Aorta (tissue), 5 donors: ENCODE measurements at places on chromosomes 7 and 10. TPM values are rescaled to one million over a fixed set of nuclear protein-coding genes. Genes with fewer than 3 reads are reported as not detected.

- no peak for DNase-seq
Observed at GRCh38 chr10:113161066-113161465, 211.0 kb downstream of the TCF7L2 start.

GRCh38 chr7:20783125-20783699, 3.5 kb downstream of the SP8 start:
- DNase-seq: no peak

- DNase-seq: peak; percentile 54
Observed at GRCh38 chr7:1110358-1110757, 22.4 kb downstream of the GPER1 start.

The ARHGAP22 gene
- 29.1 TPM for total RNA-seq

The CDNF gene
- total RNA-seq: 1.9 TPM

DNA sequence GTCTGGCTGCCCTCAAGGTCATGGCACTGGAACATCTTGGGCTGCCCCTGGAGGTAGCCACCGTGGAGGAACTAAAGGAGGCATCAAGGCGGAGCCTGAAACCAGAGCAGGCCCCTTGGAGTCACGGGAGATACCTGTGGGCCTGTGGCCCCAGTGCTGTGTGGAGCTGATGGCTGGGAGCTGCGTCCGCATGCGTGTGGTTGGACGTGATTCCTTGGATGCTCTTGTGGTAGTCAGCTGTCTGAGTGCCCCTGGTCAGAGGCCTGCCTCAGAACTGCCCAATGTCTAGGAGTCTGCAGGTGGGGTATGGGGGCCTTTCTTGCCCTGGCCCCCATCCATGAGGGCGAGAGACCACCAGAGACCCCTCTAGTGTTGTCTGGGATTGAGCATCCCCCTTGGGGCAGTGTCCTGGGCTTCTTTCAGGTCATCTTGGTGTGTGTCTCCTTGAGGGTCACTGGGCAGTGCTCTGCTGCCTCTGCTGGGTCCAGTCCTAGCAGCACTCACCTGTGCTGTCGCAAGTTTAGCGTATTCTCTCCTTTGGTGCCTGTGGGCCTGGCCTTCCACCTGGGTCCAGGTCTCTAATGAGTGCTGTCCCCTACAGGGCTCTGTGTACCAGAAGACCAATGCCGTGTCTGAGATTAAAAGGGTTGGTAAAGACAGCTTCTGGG, 8.1 kb downstream of the PGAM2 start:
- peak; percentile 49 for DNase-seq

The LLCFC1 gene
- total RNA-seq: not detected

GRCh38 chr10:23384364-23384763, 39.8 kb upstream of the C10orf67 start:
- DNase-seq: no peak

GRCh38 chr10:71790749-71791440, 17.6 kb upstream of the VSIR start:
- DNase-seq: peak; percentile 39

- DNase-seq: no peak
Observed at GRCh38 chr7:29538389-29538788, 25.2 kb upstream of the PRR15 start.

- no peak for DNase-seq
Observed at GRCh38 chr10:114990991-114991390, 53.0 kb downstream of the TRUB1 start.

DNA sequence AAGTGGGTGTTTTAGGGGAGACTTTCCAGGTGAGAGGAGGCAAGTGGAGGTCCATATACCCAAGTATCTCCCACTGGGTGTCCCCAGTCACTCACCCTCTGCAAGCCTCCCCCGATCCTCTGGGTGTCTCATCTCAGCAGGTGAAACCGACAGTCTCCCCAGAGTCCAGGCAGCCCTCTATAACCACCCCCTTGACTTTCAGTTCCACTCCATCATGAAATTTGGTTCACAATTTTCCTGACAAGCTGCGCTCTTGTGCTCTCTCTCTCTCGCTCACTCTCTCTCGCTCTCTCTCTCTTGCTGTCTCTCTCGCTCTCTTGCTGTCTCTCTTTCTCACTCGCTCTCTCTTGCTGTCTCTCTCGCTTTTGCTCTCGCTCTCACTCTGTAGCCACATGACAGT, 8.1 kb upstream of the RABGEF1 start:
- DNase-seq: no peak

The RAPGEF5 gene
- 68.1 TPM for total RNA-seq

DNA sequence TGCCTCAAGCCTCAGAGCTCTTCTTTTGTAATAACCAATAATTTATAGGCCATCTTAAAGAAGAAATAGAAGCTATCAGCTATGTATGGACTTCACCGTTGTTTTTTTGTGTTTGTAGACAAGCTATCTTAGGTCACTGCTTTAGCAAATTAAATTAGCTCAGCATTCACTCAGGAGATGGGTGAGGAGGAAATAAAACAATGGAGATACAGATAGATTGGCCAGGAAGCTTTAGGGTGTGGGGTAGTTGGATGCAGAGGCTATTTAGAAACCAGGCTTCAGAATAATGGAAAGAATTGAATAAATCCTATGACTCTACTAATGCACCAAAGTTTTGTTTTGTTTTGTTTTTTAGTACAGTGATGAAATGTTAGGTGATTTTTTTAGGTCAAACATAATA, 66.1 kb downstream of the MDFIC start:
- DNase-seq: no peak

- no peak for DNase-seq
Observed at GRCh38 chr7:121620953-121621606, 225.0 kb upstream of the FAM3C start.

GRCh38 chr10:51711519-51711891, 12.1 kb upstream of the CSTF2T start:
- no peak for DNase-seq

The PGAM1 gene
- 148 TPM for total RNA-seq

GRCh38 chr7:90850471-90850870, 254.3 kb downstream of the CDK14 start:
- DNase-seq: no peak

DNA sequence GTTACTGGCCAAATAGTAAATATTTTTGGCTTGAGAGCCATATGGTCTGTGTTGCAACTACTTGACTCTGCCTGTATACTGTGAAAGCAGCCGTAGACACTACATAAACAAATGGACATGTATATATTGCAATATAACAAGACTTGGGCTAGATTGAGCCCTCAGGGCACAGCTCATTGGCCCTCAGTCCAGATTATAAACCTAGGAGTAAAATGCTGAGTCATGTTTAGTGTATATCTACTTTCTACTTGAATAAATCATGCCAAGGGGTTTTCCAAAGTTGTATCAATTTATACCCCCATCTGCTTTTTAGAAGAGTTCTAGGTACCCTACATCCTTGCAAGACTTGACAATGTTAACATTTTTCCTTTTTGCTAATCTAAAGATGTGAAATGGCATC, 27.4 kb upstream of the POU6F2 start:
- no peak for DNase-seq

GRCh38 chr7:141043616-141044015, 28.9 kb upstream of the MRPS33 start:
- DNase-seq: no peak

DNA sequence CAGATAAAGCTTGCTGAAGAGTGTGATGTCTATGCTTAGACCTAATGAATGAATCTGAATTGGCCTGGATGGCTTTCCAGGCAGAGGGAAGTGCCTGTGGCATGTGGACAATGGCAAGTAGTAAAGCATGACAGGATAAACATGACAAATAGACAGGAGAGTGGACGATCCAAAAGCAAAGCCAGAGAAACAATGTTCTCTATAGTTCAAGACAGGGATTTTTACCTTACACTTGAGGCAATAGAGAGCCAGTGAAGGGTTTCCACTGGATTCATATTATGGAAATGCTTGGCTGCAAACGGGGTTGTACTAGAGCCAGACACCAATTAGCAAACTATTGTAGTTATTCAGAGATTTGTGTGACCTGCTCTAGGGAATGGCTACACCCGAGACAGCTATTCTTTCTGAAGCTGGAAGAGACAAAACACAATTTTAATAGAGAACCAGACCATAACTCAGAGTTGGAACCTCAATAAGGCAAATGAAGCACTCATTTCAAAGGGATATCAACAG, 2.3 kb downstream of the AGMO start:
- no peak for DNase-seq

- no peak for DNase-seq
Observed at GRCh38 chr7:121107923-121108498, 119.5 kb downstream of the CPED1 start.

- DNase-seq: no peak
Observed at GRCh38 chr10:89310056-89310893, 8.4 kb downstream of the IFIT2 start.

The HOXA7 gene
- total RNA-seq: 9.3 TPM

The SHTN1 gene
- 26.1 TPM for total RNA-seq

The CYP26C1 gene
- 0.21 TPM for total RNA-seq

The OR2A5 gene
- total RNA-seq: not detected

The FAM241B gene
- total RNA-seq: 6.6 TPM

- DNase-seq: peak; percentile 70
Observed at GRCh38 chr10:88064608-88065382, 201.4 kb downstream of the PTEN start.

DNA sequence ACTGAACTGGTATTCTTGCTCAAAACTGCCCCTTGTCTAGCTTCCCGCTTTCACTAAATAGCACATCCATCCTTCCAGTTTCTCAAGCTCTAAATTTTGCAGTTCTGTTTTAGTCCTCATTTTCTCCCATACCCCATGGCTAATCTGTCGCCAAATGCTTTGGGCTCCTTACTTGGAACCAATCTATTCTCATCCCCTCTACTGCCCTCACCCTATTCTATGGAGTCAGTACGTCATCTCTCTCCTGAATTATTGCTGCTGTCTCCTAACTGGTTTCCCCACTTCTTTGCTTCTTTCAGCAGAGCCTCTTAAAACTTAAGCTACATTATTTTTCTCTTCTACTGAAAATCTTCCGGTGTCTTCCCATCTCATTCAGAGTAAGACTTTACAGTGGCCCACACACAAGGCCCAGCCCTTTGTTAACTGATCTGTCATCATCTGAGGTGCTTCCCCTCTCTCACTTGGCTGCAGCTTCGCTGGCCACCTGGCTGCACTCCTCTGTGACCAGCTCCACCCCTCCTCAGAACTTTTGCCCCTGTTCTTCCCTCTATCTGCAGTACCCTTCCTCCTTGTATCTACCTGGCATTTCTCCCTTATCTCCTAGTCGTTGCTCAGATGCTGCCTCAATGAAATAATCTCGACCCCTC, 9.9 kb downstream of the STARD3NL start:
- DNase-seq: no peak

DNA sequence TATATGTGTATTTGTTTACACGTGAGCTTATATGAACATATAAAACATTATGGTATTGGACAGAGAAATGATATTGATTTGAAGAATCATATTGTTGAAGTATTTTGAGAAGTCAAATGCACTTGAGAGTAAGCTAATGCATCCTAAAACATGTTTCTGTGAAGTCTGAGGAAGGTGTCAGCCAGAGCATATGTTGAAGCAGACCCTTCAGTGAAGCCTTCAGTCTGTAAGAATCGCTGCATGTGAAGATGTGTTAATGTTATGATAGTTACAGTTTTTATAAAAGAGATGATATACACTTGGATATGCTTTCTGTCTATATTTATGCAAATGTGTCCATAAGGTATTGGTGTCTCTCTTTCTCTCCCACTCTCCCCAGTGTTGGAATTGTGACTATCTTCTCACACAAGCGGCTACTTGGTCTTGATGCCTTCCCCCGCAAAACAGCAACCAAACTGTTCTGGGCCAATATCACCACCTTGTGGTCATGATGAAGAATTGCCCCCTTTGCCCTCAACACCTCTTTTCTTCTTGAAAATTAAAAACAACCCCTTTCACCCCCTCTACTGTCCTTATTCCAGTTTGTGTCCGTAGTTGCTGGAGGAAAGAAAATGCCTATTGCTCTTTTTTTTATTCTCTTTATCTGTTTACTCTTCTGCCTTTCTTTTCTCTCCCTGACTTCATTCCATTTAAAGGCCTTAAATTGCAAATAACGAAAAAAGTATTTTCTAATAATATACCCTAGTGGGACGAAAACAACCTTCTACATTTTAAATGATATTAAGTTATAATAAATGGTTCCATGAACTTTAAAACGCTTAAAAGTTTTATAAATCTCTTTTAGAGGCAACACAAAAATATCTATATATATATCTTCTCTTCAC, 64.9 kb downstream of the IKZF1 start:
- no peak for DNase-seq

The SSC4D gene
- 0.33 TPM for total RNA-seq

The TAS2R41 gene
- 0.69 TPM for total RNA-seq

The MPLKIP gene
- 17.8 TPM for total RNA-seq

GRCh38 chr7:36131026-36131425, 22.0 kb upstream of the EEPD1 start:
- no peak for DNase-seq

DNA sequence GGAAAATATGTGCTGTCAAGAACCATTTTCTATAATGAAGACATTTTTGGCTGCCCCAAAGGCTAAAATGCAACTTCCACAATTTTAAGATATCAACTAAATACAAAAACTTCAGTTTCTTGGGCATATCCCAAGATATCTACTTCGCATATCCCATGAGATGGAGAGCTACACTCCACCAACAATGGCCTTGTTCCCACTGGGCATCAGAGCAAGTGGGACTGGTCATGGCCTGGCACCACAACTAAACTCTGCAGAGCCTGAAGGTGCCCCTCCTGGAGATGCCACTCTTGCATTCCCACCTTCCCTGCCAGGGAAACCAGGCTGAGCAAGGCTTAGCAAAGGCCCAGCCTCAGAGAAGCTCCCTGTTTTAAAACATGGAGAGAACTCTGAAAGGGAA, 75.8 kb upstream of the LRRC17 start:
- no peak for DNase-seq

GRCh38 chr7:2503056-2503941, 16.3 kb upstream of the LFNG start:
- DNase-seq: no peak

DNA sequence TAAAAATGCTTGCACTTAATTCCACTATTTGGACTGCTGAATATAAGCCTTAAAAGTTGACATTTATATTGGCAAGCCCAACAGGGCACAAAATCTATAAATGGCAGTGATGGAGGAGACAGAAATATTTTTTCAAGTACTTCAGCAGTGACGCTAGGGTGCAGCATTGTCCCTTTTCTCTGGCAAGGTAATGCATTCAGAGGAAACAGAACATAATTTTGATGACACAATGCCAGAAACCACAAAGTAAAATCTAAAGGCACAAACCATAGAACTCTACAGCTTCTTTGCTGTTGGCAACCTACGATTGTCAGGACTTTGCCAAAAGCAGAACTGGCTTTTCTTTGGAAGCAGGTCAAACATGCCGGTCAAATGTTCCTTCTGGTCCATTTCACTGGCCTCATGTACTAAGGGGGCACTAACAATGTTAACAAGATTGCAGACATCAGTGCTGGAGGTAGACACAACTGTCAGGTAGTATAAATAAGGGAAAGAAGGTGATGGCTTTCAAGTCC, 30.9 kb upstream of the FAM133B start:
- peak; percentile 82 for DNase-seq

The TCERG1L gene
- not detected for total RNA-seq

The PSD gene
- total RNA-seq: 0.16 TPM

- no peak for DNase-seq
Observed at GRCh38 chr10:96588616-96589419, 2.0 kb upstream of the TM9SF3 start.
